Upper lobe of right lung (tissue), 1 donor: ENCODE measurements at places on chromosomes 4 and X. TPM values are rescaled to one million over a fixed set of nuclear protein-coding genes. Genes with fewer than 3 reads are reported as not detected.

- no peak for DNase-seq
- no peaks in the 10 kb centered on the region for H3K27me3 ChIP-seq
- no peaks in the 10 kb centered on the region for H3K36me3 ChIP-seq
- no peak overlapping the region for H3K4me3 ChIP-seq
- no peak overlapping the region for H3K27ac ChIP-seq
Observed at GRCh38 chr4:10925996-10926395, 241.4 kb upstream of the CLNK start.

DNA sequence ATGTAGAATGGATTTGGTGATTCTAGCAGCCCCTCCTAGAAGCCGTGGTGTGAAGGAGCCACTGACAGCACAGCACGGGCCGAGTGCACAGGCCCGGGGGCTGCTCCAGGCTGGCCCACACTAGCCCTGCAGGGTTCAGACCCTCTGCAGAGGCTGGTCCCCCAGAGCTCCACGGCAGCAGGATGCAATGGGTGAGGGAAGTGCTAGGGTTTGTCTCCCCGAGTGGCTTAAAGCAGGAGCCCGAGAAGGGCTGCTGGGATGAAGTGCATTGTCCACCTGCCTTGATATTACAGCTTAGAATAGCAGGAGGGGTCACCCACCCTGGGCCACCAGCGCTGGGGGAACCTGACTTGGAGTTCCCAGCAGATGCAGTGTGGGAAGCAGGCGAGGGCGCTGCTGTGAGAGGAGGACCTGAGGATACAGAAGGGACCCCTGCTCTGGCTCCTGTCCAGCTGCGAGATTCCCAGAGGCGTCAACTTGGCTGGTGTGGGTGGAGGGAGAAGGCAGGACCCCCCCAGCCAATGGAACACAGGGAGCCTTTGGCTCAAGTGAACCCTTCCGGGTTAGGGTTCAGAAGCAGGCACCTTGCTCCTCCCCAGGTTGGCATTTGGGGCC, 30.0 kb downstream of the WDR1 start:
- peaks cover 19% of the 10 kb centered on the region for H3K4me1 ChIP-seq
- H3K36me3 ChIP-seq = peaks cover 97% of the 10 kb centered on the region
- no peaks in the 10 kb centered on the region for H3K27me3 ChIP-seq
- no peak overlapping the region for H3K4me3 ChIP-seq
- DNase-seq = peak; percentile 58
- H3K27ac ChIP-seq = no peak overlapping the region

GRCh38 chr4:175421506-175421905, 390.6 kb downstream of the GPM6A start:
- H3K4me1 ChIP-seq = no peaks in the 10 kb centered on the region
- H3K4me3 ChIP-seq = no peak overlapping the region
- no peaks in the 10 kb centered on the region for H3K36me3 ChIP-seq
- no peaks in the 10 kb centered on the region for H3K27me3 ChIP-seq
- DNase-seq = no peak

DNA sequence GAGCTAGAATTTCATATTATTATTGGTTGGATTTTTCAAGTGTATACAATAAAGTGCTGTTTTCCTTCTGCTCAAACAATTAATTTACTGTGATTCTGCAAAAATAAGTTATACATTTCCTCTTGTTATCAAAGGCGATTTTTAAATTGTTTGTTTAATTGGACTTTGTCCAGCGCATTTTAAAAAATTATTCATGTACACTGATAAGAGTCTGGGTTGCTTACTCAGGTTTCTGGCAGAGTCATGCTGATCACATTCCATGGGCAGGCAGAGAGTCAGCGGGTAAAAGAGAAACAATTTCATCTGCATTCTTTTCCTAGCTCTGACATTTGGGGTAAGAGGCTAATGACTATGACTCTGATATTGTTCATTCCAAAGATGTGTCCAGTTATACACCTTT, 8.9 kb downstream of the FAT4 start:
- peaks cover 14% of the 10 kb centered on the region for H3K4me1 ChIP-seq
- H3K27me3 ChIP-seq = no peaks in the 10 kb centered on the region
- peak overlapping the region; percentile 7 for H3K4me3 ChIP-seq

DNA sequence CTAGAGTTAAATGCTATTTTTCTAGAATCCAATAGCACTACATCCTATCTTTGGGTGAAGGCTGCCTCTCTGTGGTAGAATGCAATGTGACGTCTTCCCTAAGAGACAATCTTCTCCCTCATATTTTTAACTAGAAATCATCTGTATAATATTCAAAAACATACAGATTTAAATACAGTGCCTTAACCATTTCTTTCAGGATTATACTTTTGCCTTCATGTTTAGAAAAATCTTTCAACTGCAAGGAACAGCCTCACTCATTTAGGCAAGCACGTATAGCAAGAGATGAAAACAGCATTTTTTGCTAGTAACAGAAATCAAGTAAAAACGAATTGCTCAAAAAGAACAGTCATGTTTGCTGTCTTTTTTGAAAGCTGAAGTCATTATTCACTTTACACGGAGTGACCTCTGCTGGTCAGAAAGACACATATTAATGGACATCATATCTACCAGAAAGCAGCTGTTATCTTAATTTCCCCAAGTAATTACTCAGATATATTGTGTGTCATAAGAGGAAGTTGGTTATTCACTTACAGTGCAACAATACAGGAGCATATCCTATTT, 422.3 kb downstream of the STPG2 start:
- no peaks in the 10 kb centered on the region for H3K4me1 ChIP-seq
- DNase-seq = no peak
- H3K36me3 ChIP-seq = no peaks in the 10 kb centered on the region
- H3K27ac ChIP-seq = no peak overlapping the region
- H3K27me3 ChIP-seq = no peaks in the 10 kb centered on the region
- H3K4me3 ChIP-seq = no peak overlapping the region

DNA sequence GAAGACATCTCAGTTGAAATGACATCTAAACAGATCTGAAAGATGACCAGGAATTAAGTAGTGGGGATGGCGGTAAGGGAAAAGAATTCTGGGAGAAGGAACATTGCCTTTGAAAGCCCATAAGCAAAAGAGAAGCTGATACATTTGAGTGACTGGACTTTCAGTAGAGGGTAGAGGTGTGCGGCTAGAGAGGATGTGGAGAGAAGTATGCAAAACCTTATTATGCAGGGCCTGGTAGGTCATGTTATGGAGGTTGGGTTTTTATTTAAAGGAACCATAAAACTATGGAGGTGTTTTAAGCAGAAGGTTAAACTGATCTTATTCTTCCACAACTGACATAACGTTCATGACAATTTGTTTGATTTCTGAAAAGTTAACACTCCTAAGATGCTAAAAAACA, 36.3 kb downstream of the RPS6KA3 start:
- no peak overlapping the region for H3K4me3 ChIP-seq
- H3K27me3 ChIP-seq = no peaks in the 10 kb centered on the region
- no peaks in the 10 kb centered on the region for H3K4me1 ChIP-seq
- H3K27ac ChIP-seq = no peak overlapping the region

GRCh38 chr4:33628296-33628695, 2616.0 kb downstream of the ARAP2 start:
- no peaks in the 10 kb centered on the region for H3K27me3 ChIP-seq
- no peak for DNase-seq
- H3K27ac ChIP-seq = no peak overlapping the region

- H3K36me3 ChIP-seq = no peaks in the 10 kb centered on the region
- no peak overlapping the region for H3K4me3 ChIP-seq
- no peaks in the 10 kb centered on the region for H3K27me3 ChIP-seq
- no peak for DNase-seq
Observed at GRCh38 chr4:151930372-151930771, 169.6 kb upstream of the GATB start.

GRCh38 chr4:90207887-90208454, 80.8 kb downstream of the CCSER1 start:
- no peaks in the 10 kb centered on the region for H3K36me3 ChIP-seq
- H3K27ac ChIP-seq = no peak overlapping the region
- no peak overlapping the region for H3K4me3 ChIP-seq
- no peak for DNase-seq

- DNase-seq = peak; percentile 99
- peak within 1 kb of the TSS; percentile 99 for H3K27ac ChIP-seq
- H3K36me3 ChIP-seq = no peaks in the 10 kb centered on the region
- H3K27me3 ChIP-seq = no peaks in the 10 kb centered on the region
Observed at GRCh38 chr4:184474263-184475095, at the start of gene IRF2. Gene IRF2, minus strand, starts transcription at chr4:184474550. Its CDS starts 45,486 bp downstream, at chr4:184429064.

DNA sequence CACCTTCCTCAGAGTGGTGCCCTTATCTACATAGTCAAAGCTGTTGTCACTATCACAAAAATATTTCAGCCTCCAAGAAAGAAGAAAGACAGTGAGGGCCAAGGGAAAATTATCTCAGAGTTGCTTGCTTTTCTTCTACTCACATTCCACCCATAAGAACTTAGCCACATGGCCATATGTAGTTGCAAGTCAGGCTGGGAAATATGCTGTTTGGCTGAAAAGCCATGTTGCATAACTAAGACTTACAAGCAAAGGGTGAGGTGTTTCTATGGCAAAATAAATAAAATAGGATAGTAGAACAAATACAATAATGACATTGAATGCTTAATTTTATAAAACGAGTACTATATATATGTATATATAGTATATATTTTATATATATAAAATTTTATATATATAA, 365.9 kb upstream of the PABPC4L start:
- no peaks in the 10 kb centered on the region for H3K27me3 ChIP-seq
- H3K4me3 ChIP-seq = no peak overlapping the region
- no peaks in the 10 kb centered on the region for H3K36me3 ChIP-seq
- H3K27ac ChIP-seq = no peak overlapping the region
- no peaks in the 10 kb centered on the region for H3K4me1 ChIP-seq

DNA sequence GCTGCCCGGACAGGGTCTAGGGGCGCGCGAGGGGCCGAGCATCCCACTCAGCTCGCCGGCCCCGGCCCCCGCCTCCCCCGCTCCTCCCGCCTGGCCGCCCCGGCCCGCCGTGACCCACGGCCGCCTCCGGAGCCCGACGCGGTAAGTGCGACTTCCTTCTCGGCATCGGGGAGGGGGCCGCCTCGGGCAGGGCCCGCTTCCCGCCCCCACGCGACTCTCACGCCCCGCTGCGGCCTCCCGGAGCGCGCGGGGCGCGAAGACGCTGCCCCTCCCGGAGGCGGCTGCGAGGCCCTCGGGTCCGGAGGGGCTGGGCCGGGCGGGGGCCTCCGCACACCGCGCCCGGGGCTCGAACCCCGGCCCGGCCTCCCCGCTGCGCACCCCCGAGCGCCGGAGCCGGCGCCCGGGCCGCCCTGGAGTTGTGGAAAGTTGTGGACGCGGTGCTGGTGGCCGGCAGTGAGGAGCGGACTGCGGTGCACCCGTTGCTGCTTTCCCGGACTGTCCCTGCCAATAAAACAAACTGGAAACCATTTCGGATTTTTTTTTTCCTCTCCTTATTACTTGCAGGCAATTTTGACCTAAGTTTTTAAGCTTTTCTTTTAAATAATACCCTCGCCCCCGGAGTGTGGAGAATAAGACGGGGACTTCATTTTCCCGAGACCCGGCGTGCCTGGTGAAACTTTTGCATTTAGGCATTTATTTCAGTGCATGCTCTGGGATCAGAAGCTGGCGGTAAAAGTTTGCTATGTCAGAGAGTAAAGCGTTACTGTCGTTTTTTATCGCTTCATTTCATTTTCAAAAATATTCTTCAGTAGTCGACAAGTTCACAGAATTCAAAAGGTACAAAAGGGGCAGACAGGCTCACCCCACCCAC, 13.0 kb upstream of the TMEM156 start:
- H3K36me3 ChIP-seq = no peaks in the 10 kb centered on the region
- H3K27ac ChIP-seq = peak overlapping the region; percentile 81
- peaks cover 39% of the 10 kb centered on the region for H3K4me1 ChIP-seq
- H3K4me3 ChIP-seq = peak overlapping the region; percentile 66
- DNase-seq = peak; percentile 75

DNA sequence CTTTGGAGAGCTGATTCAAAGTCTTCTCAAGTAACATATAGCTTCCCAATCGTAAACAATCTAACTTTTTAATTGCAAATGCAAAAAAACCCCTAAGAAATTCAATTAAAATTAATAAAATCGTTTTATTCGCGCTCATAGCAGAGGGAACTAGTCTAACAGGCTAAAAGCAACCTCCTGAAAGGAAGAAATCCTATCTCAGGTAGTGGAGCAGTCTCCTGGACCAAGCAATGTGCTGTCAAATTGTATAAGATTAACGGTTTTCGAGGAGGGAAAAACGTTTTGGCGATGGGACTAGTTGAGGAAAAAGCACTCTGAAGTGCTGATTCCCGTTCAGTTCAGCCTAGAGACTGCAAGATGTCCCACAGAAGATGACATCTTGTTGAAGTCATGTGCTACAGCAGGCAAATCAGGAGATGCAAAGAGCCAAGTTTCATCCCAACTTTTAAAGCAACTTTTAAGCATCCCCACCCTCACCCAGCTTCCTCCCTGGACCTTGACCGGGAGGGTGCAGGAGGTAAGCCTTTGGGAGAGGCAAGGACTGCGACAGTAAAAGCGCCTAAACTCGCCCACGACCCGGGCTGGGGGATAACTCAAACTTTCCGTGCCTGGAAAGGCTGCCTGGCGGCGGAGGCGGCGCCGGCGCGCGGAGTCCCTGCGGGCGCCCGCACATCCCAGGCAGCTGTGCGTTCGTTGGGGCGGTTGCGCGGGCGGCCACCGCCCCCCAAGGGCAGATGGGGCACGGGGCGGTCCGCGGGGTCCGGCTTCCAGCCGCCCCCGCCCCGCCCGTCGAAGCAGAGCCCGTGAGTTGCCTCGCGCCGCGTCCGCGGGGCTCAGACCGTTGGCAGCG, 784 bp downstream of the MAP7D3 start:
- no peaks in the 10 kb centered on the region for H3K4me1 ChIP-seq
- H3K4me3 ChIP-seq = peak overlapping the region; percentile 66
- DNase-seq = no peak
- H3K27me3 ChIP-seq = no peaks in the 10 kb centered on the region
- no peaks in the 10 kb centered on the region for H3K36me3 ChIP-seq
- peak overlapping the region; percentile 73 for H3K27ac ChIP-seq

- no peak for DNase-seq
- H3K4me3 ChIP-seq = no peak overlapping the region
- no peak overlapping the region for H3K27ac ChIP-seq
- no peaks in the 10 kb centered on the region for H3K36me3 ChIP-seq
- no peaks in the 10 kb centered on the region for H3K27me3 ChIP-seq
- H3K4me1 ChIP-seq = no peaks in the 10 kb centered on the region
Observed at GRCh38 chr4:138627096-138627495, 384.9 kb upstream of the SLC7A11 start.

DNA sequence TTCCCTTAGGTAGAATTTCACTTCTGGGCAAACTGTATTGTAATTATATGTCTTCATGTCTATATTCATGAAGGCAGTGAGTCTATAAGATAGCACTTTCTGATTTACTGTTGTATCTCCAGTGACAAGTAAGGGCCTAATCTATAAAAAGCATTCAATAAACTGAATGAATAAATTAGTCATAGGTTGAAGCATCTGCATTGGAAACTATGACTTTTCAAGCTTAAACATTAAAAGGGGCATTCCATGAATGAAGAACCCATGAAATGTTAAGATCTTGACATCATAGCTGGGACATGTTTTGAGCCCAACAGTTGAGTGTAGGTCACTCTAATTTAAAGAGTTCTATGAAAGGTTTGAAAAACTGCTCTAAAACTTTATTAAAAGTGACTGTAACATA, 159.3 kb upstream of the LCORL start:
- H3K4me1 ChIP-seq = no peaks in the 10 kb centered on the region
- DNase-seq = no peak
- H3K27ac ChIP-seq = no peak overlapping the region
- H3K36me3 ChIP-seq = no peaks in the 10 kb centered on the region
- H3K4me3 ChIP-seq = no peak overlapping the region
- H3K27me3 ChIP-seq = no peaks in the 10 kb centered on the region

The VCX gene
- total RNA-seq = not detected

The SCLT1 gene
- 14.4 TPM for total RNA-seq

The AVPR2 gene
- 3.0 TPM for total RNA-seq

The PITX2 gene
- not detected for total RNA-seq

The PNPLA4 gene
- total RNA-seq = 9.7 TPM

The GPR82 gene
- 3.4 TPM for total RNA-seq

The GJB1 gene
- 5.4 TPM for total RNA-seq

The NAP1L3 gene
- total RNA-seq = 1.2 TPM

The CFI gene
- total RNA-seq = 61.0 TPM

The GAGE12H gene
- not detected for total RNA-seq

The CSAG2 gene
- total RNA-seq = not detected

The SATL1 gene
- not detected for total RNA-seq

The DUSP9 gene
- total RNA-seq = not detected
